ENCODE measurements at places on chromosomes 3 and 15.

GRCh38 chr3:138767498-138768104 lies 67.1 kb downstream of the PIK3CB start:
- DNase-seq, result no peak

GRCh38 chr3:154901278-154901677 lies 178.8 kb upstream of the MME start:
- no peak for DNase-seq

GRCh38 chr3:32570421-32571191 lies at the start of gene DYNC1LI1:
Gene DYNC1LI1, minus strand, starts transcription at chr3:32570858. Its CDS starts 88 bp downstream, at chr3:32570770.
- DNase-seq, result peak; percentile 59

GRCh38 chr3:154023148-154023547 lies 98.0 kb upstream of the ARHGEF26 start:
- no peak for DNase-seq

DNA sequence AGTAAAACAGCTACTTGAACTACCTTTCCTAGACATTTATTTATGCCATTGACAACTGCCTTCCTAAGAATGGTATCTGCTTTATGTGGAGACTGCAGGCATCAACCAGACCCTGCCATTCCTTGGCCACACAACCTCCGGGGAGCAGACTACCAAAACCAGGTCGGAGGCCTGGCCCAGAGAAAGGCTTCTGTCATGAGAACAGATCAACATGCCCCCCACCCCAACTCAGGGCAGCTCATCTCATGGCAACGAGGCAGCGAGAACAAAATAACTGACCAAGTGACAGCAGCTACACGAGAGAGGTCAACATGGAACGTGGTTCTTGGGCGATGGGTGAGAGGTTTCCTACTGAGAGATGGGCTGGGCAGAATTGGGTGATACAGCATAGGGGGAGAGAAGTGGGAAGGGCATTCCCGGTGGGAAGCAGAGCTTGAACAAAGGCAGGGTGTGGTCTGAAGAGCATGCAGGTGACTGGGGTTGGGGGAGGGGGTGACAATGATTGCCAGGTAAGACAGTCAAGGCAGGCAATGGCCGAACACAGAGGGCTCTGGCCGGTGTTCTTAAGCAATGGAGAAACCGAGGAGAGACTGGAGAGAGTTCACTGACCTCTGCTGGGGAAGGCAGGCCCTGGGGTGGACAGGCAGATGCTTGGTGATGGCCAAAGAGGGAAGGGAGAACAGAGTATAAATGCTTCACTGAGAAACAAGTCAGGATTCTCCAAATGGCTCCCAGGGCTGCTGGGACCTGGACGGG lies 33.9 kb downstream of the CCDC12 start:
- DNase-seq, result no peak

DNA sequence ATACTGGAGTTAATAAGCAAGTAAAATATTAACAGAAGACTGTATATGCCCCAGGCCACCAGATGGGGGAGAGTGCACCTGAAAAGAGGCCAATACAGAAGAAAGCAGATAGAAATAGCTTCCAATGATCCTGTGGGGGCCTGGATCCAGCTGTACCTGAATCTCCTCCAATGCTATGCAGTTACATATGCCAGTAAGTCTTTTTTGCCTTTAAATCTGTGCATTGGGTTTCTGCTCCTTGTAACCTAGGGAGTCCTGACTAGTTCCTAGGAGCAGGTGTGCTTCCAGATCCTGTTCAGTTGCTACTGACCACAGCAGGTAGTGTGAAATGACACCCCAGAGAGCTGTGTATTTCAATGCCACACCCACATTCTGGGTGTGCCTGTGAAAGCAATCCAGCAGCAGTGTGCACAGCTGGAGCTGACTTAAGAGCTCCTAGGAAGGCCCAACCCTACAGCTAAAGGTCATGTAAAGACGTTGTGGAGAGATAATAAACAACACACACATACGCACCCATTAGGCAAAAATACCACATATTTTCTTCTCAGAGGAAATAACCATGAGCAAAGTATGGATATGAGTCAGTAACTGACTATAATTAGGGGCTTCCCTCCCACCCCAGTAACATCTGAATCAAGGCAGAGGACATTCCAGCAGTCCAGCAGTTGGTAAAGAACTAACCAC lies 62.2 kb upstream of the AKAP13 start:
- no peak for DNase-seq

GRCh38 chr15:77604973-77605372 lies 27.7 kb downstream of the LINGO1 start:
- no peak for DNase-seq

DNA sequence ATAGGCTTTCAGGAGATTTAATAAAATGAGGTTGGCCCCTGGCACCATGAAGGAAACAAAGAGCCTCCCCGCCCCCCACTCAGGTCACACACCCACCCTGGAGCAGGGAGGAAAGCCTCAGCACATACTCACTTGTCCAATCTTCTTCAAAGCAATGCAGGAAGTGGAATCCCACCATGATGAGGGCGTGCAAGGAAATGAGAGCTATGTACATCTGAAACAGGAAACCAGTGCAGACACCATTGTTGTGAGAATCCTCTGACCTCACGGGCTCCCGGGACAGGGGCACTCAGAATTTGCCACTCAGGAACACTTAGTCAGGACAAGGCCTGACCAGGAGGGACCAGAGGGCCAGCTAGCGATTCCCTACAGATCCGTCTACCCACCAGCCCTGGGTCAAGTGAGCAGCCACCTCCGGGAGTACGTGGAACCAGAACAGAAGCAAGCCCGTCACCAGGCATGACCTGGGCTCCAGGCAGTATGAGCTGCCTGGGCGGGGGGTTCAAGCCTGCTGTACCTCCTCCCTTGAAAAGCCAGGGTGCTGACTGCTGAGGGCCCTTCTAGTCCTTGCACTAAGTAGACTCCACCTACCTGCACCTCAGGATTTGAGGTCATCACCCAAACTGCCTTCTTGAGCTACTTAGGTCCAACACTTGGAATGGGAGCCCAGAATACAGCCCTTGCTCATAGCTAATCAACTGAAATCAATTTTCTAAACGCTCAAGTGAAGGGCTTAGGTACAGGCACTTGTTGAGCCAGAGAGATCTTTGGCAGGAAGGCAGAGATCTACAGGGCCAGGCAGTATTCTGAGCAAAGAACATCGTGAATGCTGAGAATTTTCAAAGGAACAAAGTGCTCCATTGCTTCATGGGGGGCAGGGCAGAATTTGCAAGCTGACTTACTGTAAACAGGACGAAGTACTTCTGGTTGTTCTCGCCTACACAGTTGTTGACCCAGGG lies 42.7 kb downstream of the ZDHHC3 start:
- no peak for DNase-seq

- no peak for DNase-seq
These were observed 11.4 kb upstream of the HDGFL3 start for GRCh38 chr15:83219026-83219425.

DNA sequence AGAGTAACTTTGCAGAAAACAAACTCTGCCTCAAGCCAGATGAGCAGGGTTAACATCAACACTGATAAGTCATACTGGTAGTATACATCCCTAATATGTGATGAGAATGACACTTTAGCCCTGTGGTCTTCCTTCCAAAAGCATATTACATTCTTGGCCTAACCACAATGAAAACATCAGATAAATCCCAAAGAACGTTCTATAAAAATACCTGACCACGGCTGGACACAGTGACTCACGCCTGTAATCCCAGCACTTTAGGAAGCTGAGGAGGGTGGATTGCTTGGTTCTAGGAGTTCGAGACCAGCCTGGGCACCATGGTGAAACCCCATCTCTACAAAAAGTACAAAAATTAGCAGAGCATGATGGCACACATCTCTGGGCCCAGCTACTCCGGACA lies 4.7 kb downstream of the TMCC1 start:
- DNase-seq, result no peak

DNA sequence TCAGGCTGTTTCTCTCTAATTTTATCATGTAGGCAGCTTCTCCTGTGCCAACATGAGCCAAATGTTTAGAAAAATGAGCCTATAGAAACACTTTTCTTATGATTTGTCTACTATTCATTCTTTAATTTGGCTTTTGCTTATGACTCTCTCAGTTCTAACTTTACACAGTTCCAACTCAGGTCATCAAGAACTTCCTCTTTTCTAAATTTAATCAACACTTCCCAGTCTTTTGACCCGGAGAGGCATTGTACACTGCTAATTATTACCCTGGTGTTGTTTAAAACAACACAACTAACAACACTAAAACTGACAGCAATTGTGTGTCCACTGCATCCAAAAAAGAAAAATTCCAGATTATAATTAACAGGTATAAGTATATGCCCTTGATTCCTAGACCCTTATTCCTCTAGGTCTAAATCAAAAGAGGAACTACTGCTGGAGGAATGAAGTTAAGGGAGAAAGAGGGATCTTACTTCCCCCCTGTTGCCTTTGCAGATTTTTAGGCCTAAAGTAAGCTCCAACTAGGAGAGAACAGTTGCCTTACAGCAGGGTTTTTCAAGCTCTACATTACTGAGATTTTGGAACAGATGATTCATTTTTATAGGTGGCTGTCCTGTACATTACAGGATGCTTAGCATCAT lies 332.2 kb upstream of the GOLIM4 start:
- no peak for DNase-seq

DNA sequence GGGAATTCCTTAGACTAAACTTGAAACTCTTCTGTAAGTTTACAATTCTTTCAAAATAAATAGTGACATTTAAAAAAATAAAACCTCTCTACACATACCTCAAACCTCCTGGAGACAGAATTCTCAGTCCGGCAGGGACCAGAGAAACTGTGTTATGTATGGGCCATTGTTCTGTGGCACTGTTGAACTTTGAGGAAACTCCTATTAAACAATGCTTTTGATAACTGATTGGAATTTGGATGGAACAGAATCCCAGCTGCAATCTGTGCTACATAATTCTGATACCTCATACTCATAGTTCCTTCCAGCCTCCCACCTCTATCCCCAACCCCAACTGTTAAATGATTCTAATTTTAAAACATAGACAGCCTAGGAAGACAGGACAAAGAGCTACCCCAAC lies 85.0 kb downstream of the TM4SF4 start:
- no peak for DNase-seq

DNA sequence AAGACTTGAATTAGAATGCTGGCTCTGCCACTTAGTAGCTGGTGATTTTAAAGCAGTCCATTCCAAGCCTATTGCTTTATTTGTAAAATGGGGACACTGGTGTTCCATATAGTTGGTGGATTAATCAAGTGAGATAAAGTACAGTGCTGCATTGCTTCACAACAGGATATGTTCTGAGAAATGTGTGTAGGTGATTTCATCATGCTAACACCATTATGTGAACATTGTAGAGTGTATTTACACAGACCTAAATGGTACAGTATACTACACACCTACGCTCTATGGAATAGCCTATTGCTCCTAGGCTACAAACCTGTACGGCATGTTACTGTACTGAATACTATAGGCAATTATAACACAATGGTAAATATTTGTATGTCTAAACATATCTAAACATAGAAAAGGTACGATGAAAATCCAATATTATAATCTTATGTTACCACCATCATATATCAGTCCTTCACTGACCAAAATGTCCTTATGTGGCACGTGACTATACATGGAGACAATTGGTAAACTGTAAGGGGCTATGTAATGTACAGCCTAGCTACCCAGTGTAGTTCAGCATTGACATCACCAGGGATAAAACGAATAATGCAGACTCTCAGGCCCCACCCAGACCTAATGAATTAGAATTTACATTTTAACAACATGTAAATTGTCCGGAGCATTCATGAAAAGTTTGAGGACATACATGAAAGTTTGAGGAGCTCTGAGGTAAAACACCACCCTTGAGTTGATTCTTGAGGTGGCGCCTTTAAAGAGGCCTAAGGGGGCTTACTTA lies 121.4 kb upstream of the BFSP2 start:
- no peak for DNase-seq

DNA sequence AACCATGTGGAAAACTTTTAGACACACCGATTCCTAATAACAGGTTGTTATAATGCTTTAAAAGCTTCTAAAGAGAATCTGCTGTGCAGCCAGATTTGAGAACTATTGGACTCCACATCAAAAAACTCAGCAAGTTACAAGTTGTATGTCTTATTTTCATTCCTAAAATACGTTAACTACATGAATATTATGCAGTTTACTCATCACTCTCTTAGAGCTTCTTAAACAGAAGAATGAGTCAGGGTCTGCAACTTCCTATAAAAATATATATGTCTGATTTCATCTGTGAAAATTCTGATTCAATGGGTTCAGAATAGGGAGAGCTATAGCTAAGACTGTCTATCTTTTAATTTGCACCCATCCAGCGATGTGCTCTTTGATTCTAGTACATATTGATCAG lies 244.2 kb upstream of the EPHA3 start:
- DNase-seq, result no peak

- no peak for DNase-seq
These were observed 230.3 kb upstream of the TBL1XR1 start for GRCh38 chr3:177427540-177427939.

DNA sequence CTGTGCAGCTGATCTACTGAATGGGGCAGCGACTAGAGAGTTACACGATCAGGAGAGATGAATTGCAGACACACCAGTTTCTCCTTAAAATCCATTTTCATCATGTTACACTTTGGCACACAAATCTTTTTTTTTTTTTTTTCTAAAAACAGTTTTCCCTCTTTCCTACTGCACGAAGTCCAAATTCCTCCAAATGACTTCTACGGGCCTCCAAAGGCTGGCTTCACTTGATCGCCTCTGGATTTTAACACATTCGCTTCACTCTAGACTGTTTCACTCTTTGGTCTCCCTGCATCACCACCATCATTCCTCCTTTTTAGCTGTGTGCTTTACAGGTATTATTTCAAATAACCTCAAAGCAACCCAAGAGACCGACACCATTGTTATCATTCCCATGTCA lies 268.6 kb downstream of the RORA start:
- DNase-seq, result no peak

DNA sequence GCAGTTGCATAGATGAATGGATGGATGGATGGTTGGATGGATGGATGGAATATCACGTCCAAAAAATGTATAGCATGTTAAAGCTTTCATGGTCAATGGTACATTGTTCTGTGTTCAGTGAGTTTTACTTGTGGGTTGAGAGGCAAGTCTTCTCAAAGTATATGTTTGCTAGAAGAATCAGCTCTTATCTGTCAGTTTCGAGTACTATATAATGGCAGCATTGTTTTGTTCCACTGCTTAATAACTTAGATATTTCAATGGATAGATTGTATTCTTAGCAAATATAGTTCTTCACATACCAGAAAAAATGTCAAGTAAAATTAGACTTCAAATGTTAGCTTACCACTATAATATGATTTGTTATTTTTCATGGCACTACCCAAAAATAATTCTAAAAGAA lies 100.9 kb upstream of the CDIN1 start:
- DNase-seq, result no peak

GRCh38 chr3:147903026-147903425 lies 493.9 kb downstream of the ZIC1 start:
- no peak for DNase-seq

DNA sequence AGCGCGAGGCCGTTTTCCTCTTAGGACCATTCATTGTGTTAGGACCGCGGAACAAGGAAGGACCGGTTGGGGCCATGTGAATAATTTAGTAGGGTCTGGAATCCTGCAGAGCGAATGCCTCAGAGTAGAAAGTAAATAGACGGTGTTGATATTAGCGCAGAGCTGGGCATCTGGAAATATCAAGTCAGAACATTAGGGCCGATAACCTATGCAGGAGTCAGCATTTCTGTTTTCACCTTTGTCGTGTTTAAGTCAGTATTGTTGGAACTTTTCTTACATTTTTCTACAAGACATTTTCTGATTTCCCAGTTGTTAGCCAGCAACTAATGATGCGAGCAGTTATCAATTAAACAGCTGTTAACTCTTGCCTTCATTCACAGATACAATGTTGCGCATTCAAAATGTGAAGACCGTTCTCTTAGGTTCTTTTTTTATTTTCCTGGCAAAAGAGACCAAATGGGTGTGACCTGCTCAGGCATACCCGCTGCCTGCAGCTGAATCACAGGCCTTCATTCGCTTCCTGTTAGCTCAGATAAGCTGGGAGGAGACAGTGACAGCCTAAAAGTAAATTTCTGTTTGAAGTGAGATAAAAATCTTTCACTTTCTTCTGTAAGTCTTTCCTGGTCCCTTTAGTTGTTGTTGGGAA lies 966 bp upstream of the PKM start:
- DNase-seq, result no peak
